AG04450 (cell line): ENCODE measurements at places on chromosomes 12 and 14.
A peak's percentile ranks its signal among the peaks of the same experiment; 100 is the strongest.

- no peak for DNase-seq
Measured at GRCh38 chr14:52913271-52913670, 37.6 kb downstream of the FERMT2 start.

GRCh38 chr12:24496755-24497154 is 452.1 kb downstream of the BCAT1 start:
- DNase-seq, result peak; percentile 23

GRCh38 chr14:68215629-68216028 is 396.1 kb downstream of the RAD51B start:
- DNase-seq, result no peak

- no peak for DNase-seq
Measured at GRCh38 chr14:64812412-64812811, 67.3 kb downstream of the SPTB start.

DNA sequence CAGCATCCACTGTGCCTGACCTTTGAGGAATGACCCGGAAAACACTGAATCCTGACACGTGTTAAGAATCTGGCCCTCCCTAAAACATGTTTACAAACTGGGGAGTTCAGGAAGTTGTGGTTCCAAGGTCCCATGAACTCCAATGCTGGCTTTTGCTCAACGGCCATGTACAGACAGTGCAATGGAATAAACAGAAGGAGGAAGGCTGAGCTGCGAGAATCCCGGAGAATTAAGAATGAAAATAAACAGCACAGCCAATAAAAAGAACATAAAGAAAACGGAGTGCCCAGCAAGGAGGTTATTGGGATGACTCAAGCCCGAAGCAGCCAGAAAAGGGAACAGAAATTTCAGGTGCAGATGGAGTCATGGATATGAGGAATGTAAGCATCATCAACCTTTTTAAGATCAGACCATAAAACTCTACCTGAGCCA is 32.3 kb downstream of the BCL11B start:
- no peak for DNase-seq

GRCh38 chr14:69711477-69711876 is 55.5 kb upstream of the SRSF5 start:
- DNase-seq, result no peak

GRCh38 chr12:11812586-11813437 is 163.3 kb downstream of the ETV6 start:
- DNase-seq, result no peak

DNA sequence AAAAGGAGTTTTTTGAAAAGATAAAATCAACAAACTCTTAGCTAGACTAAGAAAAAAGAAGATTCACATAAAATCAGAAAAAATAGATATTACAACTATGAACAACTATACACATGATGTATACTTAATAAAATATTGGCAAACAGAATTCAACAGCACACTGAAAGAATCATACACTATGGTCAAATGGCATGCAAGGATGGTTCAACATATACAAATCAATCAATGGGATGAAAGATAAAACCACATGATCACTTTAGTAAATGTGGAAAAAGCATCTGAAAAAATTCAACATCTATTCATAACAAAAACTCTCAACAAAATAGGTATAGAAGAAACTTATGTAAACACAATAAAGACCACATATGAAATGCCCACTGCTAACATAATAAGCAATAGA is 84.5 kb upstream of the BBS10 start:
- DNase-seq, result no peak

DNA sequence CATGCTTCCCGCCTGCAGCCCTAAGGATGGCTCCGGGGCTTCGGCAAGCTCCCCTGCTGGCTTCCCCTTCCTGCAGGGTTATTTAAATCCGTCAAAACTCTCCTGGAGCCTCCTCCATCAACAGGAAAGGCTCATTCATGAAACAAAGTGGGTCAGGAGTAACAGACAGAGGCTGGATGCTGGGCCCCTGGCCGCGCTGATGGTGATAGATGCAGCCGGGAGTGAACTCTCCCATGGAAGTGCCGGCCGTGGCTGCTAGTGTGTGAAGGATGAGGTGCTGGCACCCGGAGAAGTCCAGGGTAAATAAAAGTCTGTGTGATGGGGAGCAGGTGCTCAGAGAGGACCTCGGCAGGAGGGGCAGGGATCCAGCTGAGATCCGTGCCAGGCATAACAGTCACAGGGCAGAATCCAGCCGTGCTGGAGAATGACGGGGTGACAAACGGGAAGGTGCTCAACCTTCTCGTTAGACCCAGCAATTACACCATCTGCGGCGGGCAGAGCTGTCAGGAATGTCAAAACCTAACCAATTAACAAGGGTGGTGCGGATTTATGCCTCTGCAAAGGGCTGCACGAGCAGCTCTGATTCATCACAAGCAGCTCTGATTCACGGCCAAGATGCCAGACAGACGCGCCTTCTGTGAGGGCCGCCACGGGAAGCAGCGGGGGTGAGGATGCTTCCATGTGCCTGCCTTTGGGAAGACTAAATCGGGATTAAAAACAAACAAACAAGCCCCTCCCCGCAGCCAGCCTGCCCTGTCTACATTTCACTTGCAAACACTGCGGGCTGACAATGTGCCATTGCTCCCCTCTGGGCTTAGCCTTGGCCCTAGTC is 55.6 kb downstream of the SYNE3 start:
- peak; percentile 55 for DNase-seq

GRCh38 chr14:103676881-103677675 is 38.2 kb downstream of the XRCC3 start:
- no peak for DNase-seq

- DNase-seq, result peak; percentile 16
Measured at GRCh38 chr14:85416771-85417170, 113.2 kb upstream of the FLRT2 start.

DNA sequence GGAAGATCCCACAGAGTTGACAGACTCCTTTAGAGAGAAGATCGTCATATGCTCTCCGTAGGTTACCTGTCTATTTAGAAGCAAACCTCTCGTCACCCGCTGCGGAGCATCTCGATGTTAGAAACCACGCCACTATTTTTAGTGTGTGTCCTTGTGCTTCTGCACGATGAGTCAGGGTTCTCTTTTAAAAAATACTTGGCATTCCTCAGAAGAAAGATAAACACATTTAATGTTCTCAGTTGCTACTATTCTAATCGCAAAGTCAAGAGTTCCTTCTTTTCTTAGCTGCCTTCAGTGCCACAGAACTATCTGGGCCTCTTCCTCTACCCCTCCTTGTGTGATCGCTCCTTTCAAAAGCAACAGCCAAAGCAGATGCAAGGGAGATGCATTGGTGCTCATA is 192.4 kb downstream of the PELI2 start:
- no peak for DNase-seq

DNA sequence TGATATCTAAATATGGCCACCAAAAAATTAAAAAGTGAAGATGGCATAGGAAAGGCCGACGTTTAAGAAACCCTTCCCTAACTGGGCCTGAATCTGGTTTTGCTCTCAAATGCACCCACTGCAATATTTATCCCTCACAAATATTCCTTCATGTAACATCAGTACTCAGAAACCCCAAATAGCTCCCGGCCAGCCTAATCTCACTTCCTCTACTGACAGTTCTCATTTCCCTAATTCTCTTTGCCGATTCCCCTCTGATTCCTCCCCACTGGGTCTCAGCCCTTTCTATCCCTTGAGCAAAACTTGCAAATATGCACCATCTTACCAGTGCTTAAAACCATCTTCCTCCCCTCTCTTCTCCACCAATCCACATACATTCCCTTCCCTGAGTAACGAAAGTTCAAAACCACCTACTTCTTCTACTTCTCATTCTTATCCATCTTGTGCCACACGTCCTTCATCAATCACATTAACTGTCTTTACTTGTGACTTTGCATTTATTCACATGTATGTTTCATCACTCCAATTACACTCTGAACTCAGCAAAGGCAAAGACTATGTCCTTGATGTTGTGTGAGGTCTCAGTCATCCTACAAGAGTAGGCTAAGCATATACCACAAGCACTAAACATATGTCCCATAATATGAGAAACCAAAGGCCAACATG is 23.1 kb downstream of the KCNK10 start:
- DNase-seq, result no peak

GRCh38 chr12:39102474-39103209 is 197.3 kb upstream of the CPNE8 start:
- DNase-seq, result no peak

GRCh38 chr14:100486025-100486828 is 101.0 kb downstream of the BEGAIN start:
- DNase-seq, result peak; percentile 48

GRCh38 chr12:132848521-132848920 is 19.9 kb upstream of the GOLGA3 start:
- DNase-seq, result no peak

DNA sequence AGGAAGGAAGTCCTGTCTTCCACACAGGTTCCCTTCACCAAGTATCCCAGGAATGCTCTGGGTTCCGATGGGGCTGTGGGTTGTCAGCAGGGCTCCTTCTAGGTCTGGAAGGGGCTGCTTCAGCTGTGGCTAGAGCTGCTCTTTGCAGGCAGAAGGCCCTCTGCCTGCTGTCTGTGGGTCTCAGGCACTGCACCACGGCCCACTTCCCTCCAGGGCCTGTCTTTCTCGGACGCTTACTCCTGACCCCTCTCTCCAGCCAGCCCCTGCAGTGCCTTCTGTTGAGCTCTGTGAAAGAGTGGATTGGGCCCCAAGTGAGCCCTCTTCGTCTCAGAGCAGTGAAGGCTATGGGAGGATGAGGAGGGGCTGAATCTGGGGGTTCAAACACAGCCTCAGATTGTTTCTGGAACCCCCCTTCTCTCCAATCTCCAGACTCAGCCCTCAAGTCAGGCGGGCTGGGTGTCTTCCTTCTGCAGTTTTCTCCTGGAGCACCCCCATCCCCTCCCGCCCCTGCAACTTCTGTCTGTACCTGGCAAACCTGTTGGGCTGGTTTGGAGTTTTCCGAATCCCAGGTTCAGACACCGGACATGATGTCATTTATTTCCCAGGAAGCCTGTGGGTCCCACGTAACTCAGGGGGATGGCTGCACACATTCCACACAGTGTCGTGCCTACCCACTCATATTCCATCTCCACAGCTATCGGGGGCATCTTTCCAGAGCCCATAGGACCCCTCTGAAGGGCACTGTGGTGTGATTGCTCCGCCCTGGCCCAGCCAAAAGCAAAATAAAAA is 24.9 kb upstream of the SPPL3 start:
- no peak for DNase-seq

DNA sequence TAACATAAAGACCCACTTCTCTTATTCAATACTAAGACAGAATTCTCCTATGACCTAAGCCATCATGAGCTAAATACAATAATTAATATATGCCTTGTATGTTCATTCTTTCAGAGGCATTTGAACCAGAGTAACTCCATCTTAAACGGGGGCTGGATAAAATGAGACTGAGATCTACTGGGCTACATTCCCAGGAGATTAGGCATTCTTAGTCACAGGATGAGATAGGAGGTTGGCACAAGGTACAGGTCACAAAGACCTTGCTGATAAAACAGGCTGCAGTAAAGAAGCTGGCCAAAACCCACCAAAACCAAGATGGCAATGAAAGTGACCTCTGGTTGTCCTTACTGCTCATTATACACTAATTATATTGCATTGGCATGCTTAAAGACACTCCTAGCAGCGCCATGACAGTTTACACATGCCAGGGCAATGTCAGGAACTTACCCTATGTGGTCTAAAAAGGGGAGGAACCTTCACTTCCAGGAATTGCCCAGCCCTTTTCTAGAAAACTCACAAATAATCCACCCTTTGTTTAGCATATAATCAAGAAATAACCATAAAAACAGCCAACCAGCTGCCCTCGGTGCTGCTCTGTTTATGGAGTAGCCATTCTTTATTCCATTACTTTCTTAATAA is 260.7 kb downstream of the SSPN start:
- no peak for DNase-seq

DNA sequence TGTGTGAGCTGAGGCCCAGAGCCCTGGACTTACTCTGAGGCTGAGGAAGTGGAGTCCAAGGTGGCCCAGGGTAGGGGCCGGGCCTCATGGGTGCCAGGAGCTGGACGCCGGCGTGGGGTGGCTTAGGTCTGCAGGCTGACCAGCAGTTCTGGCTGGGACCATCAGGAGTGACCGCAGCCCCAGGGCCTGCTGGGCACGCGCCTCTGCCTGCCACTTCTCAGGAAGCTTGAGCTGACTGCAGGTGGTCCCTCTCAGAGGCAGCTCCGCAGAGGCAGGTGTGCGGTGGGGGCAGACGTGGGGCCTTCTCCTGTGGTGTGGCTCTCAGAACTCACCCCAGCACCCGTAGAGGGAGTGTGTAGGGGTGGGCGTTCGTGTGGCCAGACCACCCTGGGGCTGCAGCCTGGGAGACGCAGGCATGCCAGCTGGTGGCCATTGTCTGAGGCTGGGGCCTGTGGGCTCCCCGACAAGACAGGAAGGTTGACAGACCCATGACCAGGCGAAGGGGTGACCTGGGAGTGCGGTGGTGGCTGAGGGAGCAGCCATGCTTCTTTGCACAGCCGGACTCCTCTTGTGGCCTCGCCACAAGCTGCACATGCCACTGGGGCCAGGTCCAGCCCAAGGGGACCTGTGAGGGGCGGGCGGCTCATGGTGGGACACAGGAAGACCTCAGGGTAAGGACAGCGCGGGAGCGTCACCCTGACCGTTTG is 40.0 kb upstream of the TEX22 start:
- no peak for DNase-seq

DNA sequence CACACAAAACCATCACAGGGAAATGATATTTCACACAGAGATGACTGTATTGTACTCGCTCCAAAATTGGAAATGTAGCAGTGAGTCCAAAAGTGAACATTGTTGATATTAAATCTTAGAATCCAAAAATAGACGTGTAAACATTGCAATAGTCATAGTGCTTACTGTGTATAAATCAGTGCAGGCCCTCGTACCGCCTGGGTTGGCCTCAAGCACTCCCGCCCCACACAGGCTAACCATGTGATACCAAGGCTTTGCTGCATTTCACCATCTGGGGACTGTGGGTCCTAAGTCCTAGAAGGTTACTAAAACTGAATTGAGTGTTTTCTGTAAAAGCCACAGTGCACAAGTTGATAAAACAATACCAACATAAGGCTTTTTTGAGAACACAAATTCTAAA is 107.3 kb downstream of the PPP2R5E start:
- peak; percentile 76 for DNase-seq

- DNase-seq, result no peak
Measured at GRCh38 chr14:104113631-104114420, 24.6 kb upstream of the KIF26A start.

- DNase-seq, result no peak
Measured at GRCh38 chr14:50523271-50524041, 8.9 kb downstream of the MAP4K5 start.

DNA sequence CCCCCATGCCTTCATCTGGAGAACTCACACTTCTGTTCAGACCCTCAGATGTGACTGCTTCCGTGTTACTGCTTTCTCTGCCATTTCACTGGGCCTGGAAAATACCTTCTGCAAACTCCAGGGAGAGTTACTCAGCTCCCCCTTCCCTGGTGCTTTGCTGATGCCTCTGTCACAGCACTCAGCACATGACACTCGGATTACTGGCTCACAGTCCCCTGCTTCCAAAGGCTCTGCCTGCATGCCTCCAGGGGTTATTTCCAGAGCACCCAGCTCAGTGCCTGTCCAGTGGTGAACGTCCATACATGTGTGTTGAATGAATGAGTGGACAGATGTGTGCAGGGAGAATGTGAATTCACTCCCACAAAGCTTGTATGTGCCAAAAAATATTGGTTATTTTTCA is 237.2 kb upstream of the FKBP4 start:
- no peak for DNase-seq

GRCh38 chr12:123601602-123602489 is at the start of gene DDX55:
DDX55 (plus strand) TSS chr12:123602099; CDS start chr12:123602149, 50 bp downstream.
- peak; percentile 47 for DNase-seq
